ENCODE measurements at places on chromosomes 5 and 9. TPM values are rescaled to one million over a fixed set of nuclear protein-coding genes. Genes with fewer than 3 reads are reported as not detected.
A peak's percentile ranks its signal among the peaks of the same experiment; 100 is the strongest.

- DNase-seq = peak; percentile 86
Observed at GRCh38 chr9:112065806-112066606, 109.1 kb downstream of the SUSD1 start.

GRCh38 chr5:100772548-100772947 lies 130.5 kb downstream of the ST8SIA4 start:
- no peak for DNase-seq

DNA sequence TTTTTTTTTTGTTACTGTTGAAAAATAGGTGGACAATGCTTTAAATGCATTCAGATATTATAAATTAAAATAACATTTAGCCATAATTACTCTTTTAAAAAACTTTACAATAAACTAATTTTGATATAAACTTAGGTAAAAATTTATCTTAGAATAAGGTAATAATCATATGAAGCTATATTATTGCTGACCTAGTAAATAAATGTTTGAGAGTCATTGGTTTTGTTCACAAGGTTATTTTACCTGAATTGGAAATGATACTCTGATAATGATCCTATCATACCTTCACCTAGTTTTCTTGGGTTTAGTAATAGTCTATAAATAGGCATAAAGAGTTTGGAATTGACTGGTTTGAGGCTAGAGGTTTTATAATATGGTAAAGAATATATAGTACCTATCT lies 1076.4 kb upstream of the CDH6 start:
- DNase-seq = no peak

DNA sequence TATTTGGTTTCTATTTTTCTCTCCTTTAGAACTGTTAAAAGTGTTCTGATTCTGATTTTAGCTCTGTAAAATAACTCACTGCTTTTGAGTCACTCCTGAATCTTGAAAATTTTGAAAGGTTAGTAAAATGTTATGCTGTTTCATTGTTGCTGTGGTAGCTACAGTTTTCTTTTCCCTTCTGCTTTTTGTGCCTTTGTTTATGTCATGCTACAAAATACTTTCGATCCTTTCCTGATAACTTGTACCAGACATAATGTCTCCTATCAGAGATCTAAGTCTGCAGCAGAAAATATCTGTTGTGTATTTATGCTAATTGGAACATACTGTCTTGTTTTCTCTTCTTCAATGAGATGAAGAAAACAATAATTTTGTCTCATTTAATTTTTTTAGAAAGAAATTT lies 26.9 kb upstream of the CEP120 start:
- DNase-seq = no peak

- DNase-seq = peak; percentile 19
Observed at GRCh38 chr9:87337335-87338087, 160.2 kb upstream of the DAPK1 start.

MEGF10 gene
- 6.7 TPM for total RNA-seq

AGXT2 gene
- total RNA-seq = 8.0 TPM

GMCL2 gene
- not detected for total RNA-seq
